ENCODE measurements at places on chromosomes 16 and 17. TPM values are rescaled to one million over a fixed set of nuclear protein-coding genes. Genes with fewer than 3 reads are reported as not detected.

MGAT5B gene
- total RNA-seq = 2.4 TPM

RAD51C gene
- total RNA-seq = 25.8 TPM

GRCh38 chr17:7572338-7572587, 7.2 kb upstream of the CD68 start:
- peaks cover 50% of the 10 kb centered on the region for H3K36me3 ChIP-seq
- peak overlapping the region; percentile 87 for H3K27ac ChIP-seq
- no peak for DNase-seq

GRCh38 chr16:49594685-49595498, 221.3 kb downstream of the C16orf78 start:
- H3K4me1 ChIP-seq = no peaks in the 10 kb centered on the region
- H3K27me3 ChIP-seq = no peaks in the 10 kb centered on the region

GRCh38 chr17:39156491-39156890, 5.1 kb upstream of the PLXDC1 start:
- peaks cover 20% of the 10 kb centered on the region for H3K4me1 ChIP-seq
- no peak overlapping the region for H3K4me3 ChIP-seq
- no peak overlapping the region for H3K27ac ChIP-seq
- H3K36me3 ChIP-seq = no peaks in the 10 kb centered on the region
- H3K27me3 ChIP-seq = no peaks in the 10 kb centered on the region
- DNase-seq = no peak

- no peak for DNase-seq
- H3K4me3 ChIP-seq = no peak overlapping the region
- H3K36me3 ChIP-seq = no peaks in the 10 kb centered on the region
- H3K4me1 ChIP-seq = peaks cover 6% of the 10 kb centered on the region
Observed at GRCh38 chr17:50212121-50212843, 10.9 kb upstream of the COL1A1 start.

MYH13 gene
- not detected for total RNA-seq

TBC1D3I gene
- 1.3 TPM for total RNA-seq

NOMO2 gene
- total RNA-seq = 115 TPM

CRYBA1 gene
- total RNA-seq = not detected

- no peak for DNase-seq
- no peaks in the 10 kb centered on the region for H3K27me3 ChIP-seq
- H3K27ac ChIP-seq = no peak overlapping the region
- H3K4me3 ChIP-seq = no peak overlapping the region
Observed at GRCh38 chr16:19708296-19709205, 9.5 kb downstream of the KNOP1 start.

ASPSCR1 gene
- 40.4 TPM for total RNA-seq

MPO gene
- not detected for total RNA-seq

GRCh38 chr17:17874478-17874877, 37.7 kb upstream of the SREBF1 start:
- DNase-seq = no peak
- no peak overlapping the region for H3K4me3 ChIP-seq
- H3K36me3 ChIP-seq = peaks cover 38% of the 10 kb centered on the region
- no peaks in the 10 kb centered on the region for H3K4me1 ChIP-seq
- no peak overlapping the region for H3K27ac ChIP-seq

DNAI2 gene
- total RNA-seq = 6.0 TPM

GJD3 gene
- not detected for total RNA-seq

DNA sequence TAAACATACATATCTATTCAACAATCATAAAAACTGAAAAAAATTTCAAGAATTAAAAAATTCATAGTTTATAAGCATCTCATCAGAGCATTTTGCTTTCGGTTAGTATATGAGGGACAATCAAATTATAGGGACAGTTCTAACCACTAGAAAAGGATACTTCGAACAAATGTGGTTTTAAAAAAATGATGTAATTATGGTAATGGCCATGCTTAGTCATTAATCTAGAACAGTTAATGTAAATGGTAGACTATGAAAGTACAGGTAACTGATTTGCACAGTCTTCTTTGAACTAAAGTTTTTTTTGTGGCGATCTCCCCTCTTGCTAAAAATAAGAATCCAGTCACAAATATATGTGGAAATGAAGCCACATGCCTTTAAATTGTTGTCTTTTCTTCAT, 63.5 kb upstream of the PHOSPHO1 start:
- no peak overlapping the region for H3K27ac ChIP-seq
- H3K27me3 ChIP-seq = no peaks in the 10 kb centered on the region
- no peak for DNase-seq

CD300A gene
- total RNA-seq = 27.6 TPM

- H3K4me3 ChIP-seq = no peak overlapping the region
- peak overlapping the region; percentile 54 for H3K27ac ChIP-seq
- H3K36me3 ChIP-seq = no peaks in the 10 kb centered on the region
- peaks cover 78% of the 10 kb centered on the region for H3K4me1 ChIP-seq
- no peak for DNase-seq
- H3K27me3 ChIP-seq = no peaks in the 10 kb centered on the region
Observed at GRCh38 chr17:67433248-67433924, 56.3 kb downstream of the PITPNC1 start.

- no peak overlapping the region for H3K27ac ChIP-seq
- no peak for DNase-seq
- no peak overlapping the region for H3K4me3 ChIP-seq
- no peaks in the 10 kb centered on the region for H3K27me3 ChIP-seq
Observed at GRCh38 chr17:14498812-14499211, 197.9 kb downstream of the HS3ST3B1 start.

- DNase-seq = no peak
- no peaks in the 10 kb centered on the region for H3K36me3 ChIP-seq
- H3K27ac ChIP-seq = no peak overlapping the region
- H3K27me3 ChIP-seq = no peaks in the 10 kb centered on the region
- no peak overlapping the region for H3K4me3 ChIP-seq
Observed at GRCh38 chr16:12315330-12316136, 339.0 kb downstream of the SNX29 start.

DNA sequence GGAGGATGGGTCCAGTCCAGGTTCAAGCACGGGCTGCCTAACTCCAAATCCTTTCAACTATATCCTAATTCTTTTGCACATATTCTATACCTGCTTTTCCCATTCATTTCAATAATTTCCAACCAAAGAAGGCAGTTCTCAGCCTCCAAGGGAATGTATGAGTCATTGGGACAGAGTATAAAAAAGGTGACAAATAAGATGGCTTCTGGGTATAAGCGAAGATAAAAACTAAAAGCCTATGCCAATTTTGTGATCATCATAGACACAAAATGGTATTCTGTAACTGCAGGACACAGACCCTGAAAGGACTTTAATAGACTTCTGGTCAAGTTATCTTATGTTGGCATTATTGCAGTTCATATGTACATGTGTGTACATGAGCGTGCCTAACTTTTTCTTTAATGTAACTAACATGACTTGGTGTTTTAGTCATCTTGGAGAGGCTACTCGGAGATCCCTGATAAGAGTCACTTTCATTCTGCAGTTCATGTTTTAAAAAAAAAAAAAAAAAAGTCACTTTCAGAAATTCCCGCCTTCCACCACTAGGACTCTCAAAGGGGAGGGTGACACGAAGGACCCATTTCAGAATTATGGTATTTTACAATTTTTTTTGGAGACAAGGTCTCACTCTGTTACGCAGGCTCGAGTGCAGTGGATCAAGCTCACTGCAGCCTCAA, 17.3 kb downstream of the COG1 start:
- H3K27me3 ChIP-seq = no peaks in the 10 kb centered on the region
- peaks cover 22% of the 10 kb centered on the region for H3K4me1 ChIP-seq
- no peak overlapping the region for H3K4me3 ChIP-seq

EVPLL gene
- not detected for total RNA-seq

DNA sequence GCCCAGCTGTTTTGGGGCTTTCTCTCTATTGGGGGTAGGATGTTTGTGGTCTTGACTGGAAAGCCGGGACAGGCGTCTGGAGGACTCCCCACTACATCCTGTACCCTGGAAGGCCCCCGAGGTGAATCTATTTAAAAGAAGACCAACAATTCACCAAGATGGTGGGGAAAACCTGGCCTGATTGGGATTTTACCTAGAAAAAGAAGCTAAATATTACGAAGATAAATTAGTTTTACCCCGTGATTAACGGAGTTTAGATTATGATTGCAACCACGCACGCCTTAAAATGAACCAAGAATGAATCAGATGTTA, 779 bp upstream of the CCDC102A start:
- H3K4me3 ChIP-seq = peak overlapping the region; percentile 25
- H3K27ac ChIP-seq = peak overlapping the region; percentile 92
- H3K27me3 ChIP-seq = no peaks in the 10 kb centered on the region
- peak; percentile 74 for DNase-seq
- no peaks in the 10 kb centered on the region for H3K36me3 ChIP-seq
- H3K4me1 ChIP-seq = peaks cover 67% of the 10 kb centered on the region

DNA sequence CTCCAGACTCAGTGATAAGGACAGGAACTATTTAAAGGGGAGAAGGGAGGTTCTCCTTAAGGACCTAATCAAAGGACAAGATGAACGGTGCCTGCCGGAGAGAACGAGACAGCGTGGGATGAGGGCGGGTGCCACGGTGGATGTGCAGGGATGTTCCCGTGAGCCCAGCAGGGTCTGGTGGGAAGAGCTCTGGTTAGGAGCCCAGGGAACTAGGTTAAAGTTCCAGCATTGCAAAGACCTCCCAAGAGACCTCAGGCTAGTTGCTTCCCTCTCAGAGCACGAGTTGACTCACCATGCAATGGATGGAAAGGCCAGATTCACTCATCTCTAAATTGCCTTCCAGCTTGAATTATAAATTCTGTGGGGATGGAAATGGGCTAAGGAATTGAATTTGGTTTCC, 14.7 kb downstream of the CCR7 start:
- DNase-seq = no peak
- H3K27me3 ChIP-seq = no peaks in the 10 kb centered on the region
- H3K27ac ChIP-seq = no peak overlapping the region

TBX21 gene
- 15.8 TPM for total RNA-seq

KIAA0753 gene
- 18.6 TPM for total RNA-seq

- no peaks in the 10 kb centered on the region for H3K27me3 ChIP-seq
- no peak overlapping the region for H3K27ac ChIP-seq
- DNase-seq = no peak
- H3K4me3 ChIP-seq = no peak overlapping the region
- H3K36me3 ChIP-seq = no peaks in the 10 kb centered on the region
Observed at GRCh38 chr17:72989074-72989610, 103.3 kb downstream of the SLC39A11 start.

IGFALS gene
- 0.36 TPM for total RNA-seq

DNA sequence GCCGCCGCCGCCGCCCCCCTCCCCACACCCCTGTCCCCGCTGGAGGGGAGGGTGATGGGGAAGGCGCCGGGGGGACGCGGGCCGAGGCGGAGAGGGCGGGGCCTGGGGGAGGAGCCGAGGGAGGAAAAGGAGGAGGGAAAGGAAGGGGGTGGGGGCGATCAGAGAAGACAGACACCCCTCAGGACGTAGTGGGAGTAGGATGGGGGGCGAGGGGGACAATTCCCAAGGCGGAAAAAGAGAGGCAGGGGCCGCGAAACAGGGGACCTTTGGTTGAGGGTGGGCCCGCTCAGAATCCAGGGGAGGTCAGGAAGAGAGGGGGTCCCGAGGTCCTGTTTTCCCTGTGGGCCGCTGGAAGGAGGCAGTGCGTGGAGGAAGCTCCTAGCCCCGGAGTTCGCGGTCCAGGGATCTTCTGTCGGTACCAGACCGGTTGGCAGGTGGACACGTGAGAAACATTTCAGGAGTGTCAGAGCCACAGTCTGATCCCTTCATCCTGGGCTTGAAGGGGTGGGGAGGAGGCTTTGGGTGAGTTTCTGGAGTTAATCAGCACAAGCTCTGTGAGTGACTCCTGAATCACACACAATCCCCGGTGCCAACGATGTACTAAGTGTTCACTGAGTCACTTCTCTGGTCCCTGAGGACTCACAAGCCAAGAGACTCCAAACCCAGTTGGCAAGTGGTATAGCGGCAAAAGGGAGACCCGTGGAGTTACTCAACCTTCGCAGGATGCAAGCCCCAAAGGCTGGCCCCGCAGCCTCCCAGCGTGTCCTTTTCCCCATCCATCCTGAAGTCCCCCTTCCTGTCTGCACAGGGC, at the start of gene XYLT1:
Gene XYLT1, minus strand, starts transcription at position 53 of the 811 bp plus-strand sequence. CDS start 164 bp downstream, outside the sequence.
- peak within 1 kb of the TSS; percentile 68 for H3K4me3 ChIP-seq
- H3K36me3 ChIP-seq = no peaks in the 10 kb centered on the region
- peak; percentile 40 for DNase-seq

DNA sequence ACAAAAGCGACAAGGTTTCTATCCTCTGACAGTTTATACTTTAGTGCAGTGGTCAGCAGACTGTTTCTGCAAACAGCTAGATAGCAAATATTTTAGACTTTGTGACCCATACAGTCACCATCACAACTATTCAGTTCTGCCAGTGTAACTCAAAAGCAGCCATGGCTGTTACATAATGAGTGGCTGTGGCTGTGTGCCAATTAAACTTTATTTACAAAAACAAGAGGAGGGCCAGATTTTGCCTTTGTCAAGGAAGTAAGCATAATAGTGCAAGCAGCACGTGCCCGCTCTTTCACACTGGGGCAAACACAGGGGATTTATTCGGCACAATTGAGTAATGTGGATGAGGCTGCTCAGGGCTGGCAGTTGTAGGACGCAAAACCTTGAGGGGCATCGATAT, 551.5 kb downstream of the MAF start:
- no peak for DNase-seq
- no peak overlapping the region for H3K4me3 ChIP-seq
- H3K27me3 ChIP-seq = no peaks in the 10 kb centered on the region
- no peak overlapping the region for H3K27ac ChIP-seq
- no peaks in the 10 kb centered on the region for H3K36me3 ChIP-seq

AMZ2 gene
- 66.1 TPM for total RNA-seq

DNA sequence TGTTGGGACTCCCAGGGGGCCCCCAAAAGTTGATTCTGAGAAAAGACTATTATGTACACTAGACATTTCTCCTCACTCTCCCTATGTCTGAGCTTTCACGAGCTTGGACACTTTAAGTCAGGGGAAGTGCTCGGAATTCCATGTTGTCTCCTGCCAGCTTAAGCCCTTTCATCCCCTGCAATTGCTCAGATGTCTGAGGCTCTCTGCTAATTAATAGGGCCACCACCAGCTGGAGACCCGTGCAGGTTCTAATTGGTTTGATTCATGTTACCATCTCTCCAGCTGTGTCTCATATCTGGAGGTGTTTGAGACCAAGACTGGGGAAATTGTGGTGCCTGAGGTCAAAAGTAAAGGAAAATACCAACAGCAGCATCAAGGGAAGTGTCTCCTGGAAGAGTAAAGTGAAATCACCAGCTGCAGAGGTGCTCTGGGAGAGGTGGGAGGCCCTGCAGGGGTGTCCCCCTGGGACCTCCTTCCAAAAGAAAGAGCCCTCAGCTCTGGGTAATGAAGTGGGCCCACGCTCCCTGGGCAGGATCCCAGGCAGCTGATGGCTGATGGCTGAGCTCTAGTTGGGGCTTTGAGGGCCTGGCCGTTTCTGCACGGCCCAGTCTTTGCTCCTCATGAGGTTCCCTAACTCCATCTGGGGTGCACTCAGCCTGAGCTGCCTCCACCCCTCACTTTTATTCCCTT, 5.8 kb upstream of the UTS2R start:
- H3K4me1 ChIP-seq = peaks cover 5% of the 10 kb centered on the region
- H3K27ac ChIP-seq = no peak overlapping the region
- H3K27me3 ChIP-seq = peaks cover 5% of the 10 kb centered on the region

GRCh38 chr16:67158637-67159600, 790 bp downstream of the TRADD start:
- no peaks in the 10 kb centered on the region for H3K36me3 ChIP-seq
- peaks cover 79% of the 10 kb centered on the region for H3K4me1 ChIP-seq
- H3K4me3 ChIP-seq = peak overlapping the region; percentile 95
- peaks cover 7% of the 10 kb centered on the region for H3K27me3 ChIP-seq
- DNase-seq = peak; percentile 86

GRCh38 chr16:84728853-84729424, 29.1 kb downstream of the USP10 start:
- H3K4me3 ChIP-seq = no peak overlapping the region
- DNase-seq = no peak
- peaks cover 41% of the 10 kb centered on the region for H3K4me1 ChIP-seq
- peaks cover 5% of the 10 kb centered on the region for H3K36me3 ChIP-seq

Measured in CD4-positive, alpha-beta memory T cell (primary cell).